ENCODE measurements at places on chromosomes 7 and 10.

GRCh38 chr7:108091461-108091831 lies 38.7 kb downstream of the LAMB4 start:
- no peak for DNase-seq

DNA sequence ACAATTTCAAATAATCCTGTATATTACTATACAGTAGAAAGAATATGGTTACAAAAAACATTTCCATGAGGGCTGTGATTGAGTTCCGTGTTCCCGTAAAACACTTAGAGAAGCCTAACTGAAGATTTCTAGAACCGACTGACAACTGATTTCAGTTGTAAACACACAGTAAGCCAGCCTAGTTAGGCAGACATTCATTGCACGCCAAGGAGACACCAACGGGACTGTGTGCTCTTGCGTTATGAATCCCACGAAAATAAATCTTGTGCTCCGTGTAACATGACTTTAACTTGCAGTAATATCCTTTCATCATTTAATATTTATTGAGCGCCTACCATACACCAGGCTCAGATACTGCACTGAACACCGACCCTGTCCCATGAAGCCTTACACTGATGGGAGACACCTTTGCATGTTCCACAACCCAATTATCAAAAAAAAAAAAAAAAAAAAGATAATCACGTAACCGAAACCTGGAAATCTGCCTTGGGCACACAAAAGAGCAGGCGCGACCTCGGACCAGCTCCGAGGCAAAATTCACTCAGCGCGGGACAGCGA lies 420 bp upstream of the KLHL7 start:
- DNase-seq, result no peak

DNA sequence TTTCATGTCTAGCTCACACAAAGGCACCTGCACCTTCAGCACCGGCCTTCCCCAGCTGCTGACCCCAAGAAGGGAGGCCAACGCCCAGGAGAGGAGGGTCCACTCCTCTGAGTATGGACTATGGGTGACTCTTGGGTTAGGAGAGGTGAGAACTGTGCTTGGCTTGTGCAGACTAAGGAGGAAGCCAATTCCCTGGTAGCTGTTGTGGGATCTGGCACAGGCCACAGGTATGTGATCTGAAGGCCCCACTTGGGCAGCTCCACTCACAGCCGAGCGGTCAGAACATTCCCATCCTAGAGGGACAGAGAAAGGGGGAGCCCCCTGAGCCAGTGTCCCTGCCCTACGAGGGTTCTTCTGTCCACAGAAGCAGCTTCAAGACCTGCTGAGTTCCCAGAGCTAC lies 52.8 kb upstream of the FIGNL1 start:
- no peak for DNase-seq

DNA sequence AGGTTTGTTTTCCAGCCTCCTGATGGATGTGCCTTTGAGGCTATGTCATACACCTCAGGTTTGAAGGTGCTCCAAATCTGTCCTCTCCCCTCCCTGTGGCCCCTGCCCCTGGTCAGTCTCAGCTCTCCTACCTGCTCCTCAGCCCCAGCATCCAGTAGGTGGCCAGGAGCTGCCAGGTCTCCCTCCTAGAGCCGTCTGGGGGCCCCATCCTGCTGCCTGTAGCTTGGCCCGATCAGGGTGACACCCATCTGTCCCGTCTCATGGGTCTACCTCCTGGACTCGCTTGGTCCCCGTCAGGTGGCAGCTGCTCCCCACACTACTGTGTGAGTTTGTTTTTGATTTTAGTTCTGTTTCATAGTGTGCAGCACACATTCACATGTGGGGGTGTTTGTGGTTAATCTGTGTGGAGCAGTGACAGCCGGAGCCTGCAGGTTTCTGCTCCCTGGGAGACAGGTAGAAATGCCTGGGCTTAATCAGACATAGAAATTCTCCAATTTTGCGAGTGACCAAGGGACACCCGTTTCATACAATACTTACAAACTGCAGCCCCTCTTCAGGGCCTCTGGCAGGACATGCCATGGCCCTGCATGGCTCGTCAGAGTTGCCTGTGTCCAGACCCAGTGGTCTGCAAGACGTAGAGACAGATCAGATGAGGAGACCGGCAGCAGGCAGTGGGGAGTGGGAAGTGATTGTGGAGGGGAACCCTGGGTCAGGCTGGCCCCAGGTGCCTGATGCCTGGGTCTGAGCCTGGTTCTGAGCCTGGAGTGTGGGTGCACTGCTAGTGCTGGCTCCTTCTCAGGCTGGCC lies 17.1 kb downstream of the ADCY1 start:
- DNase-seq, result no peak

GRCh38 chr7:13144673-13145072 lies 457.2 kb downstream of the ARL4A start:
- no peak for DNase-seq

DNA sequence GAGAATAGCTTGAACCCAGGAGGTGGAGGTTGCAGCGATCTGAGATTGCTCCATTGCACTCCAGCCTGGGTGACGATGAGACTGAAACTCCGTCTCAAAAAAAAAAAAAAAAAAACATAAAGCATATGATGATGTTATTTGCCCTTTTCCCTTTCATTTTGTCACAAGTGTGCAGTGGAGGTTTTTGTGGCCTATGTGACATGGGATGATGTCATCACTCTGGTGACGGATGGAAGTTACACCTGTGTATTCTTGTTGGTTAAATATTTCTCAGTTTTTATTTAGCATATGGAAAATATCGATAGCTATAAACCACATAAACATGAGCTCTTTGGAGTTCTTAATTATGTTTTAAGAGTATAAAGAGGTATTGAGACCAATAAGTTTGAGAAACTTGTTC lies 71.8 kb upstream of the EMX2 start:
- no peak for DNase-seq

GRCh38 chr10:43386549-43386948 lies 15.1 kb downstream of the FXYD4 start:
- no peak for DNase-seq

DNA sequence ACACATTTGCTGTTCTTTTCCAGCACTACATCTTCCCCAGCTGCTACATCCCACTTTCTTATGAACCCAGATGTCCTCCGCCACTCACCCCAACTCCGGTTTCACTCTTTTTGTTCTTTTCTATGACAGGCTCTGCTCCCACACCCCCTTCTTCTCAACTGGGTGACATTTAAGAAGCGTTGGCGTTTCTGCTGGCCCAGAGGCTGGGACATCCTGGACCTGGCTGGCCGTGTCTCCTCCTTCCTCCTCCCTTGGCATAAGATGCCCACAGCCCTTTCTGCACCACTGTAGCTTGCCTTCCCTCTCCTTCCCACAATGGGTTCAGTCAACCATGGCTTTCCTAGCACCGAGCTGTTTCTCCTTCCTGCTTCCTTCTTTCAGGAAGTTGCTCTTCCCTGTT lies 9.4 kb upstream of the CALML5 start:
- DNase-seq, result no peak

- no peak for DNase-seq
Measured at GRCh38 chr7:50455658-50456057, 5.5 kb upstream of the FIGNL1 start.

DNA sequence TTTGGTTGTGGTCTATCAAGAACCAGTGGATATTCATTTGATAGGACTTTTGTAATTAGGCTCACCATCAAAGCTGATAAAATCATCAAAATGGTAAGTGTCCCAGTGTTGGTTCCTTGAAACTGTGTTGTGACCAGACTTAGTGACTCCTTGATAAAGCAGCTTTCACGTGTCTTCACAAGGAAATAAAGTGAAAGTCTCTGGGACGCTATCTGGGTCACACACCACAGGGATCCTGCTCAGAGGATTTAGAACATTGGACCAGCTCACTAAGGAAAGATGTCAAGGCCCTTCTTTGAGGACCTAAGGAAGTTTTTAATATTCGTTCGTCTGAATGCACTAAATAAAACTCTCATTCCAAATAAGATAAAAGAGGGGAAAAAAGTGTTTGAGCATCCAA lies 193.1 kb downstream of the RNLS start:
- peak; percentile 72 for DNase-seq

- DNase-seq, result peak; percentile 83
Measured at GRCh38 chr7:49787980-49788379, 14.5 kb downstream of the VWC2 start.

- DNase-seq, result no peak
Measured at GRCh38 chr10:11334436-11334835, 277.0 kb downstream of the USP6NL start.

DNA sequence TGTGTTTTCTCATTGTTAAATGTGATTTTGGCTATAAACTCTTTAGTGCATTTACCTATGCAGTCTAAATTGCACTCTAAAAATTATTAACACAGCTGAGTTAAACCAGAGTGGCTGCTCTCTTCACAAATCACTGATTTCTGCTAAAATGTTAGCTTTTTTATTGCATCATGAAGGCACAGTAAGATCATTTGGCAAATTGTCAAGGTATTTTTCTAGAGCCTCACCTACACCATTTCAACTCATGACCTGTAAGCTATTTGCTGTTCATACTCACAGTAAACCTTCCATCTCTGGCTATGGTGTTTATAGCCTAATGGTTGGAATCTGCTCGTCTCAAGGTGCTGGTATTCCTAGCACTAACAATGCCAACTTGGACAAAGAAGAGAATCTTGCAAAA lies 25.7 kb downstream of the NDUFB2 start:
- no peak for DNase-seq

All from cerebellar cortex (tissue), 1 donor.